Naive B cell (primary cell): ENCODE measurements at places on chromosomes 12 and 14.

GRCh38 chr14:100698666-100699448 lies 27.8 kb upstream of the DLK1 start:
- DNase-seq, result no peak

GRCh38 chr14:54776361-54777001 lies 126.1 kb downstream of the GCH1 start:
- DNase-seq, result peak; percentile 76

- no peak for DNase-seq
Measured at GRCh38 chr12:104626069-104626837, 169.5 kb downstream of the CHST11 start.

- DNase-seq, result no peak
Measured at GRCh38 chr14:56173365-56173922, 55.2 kb downstream of the PELI2 start.

DNA sequence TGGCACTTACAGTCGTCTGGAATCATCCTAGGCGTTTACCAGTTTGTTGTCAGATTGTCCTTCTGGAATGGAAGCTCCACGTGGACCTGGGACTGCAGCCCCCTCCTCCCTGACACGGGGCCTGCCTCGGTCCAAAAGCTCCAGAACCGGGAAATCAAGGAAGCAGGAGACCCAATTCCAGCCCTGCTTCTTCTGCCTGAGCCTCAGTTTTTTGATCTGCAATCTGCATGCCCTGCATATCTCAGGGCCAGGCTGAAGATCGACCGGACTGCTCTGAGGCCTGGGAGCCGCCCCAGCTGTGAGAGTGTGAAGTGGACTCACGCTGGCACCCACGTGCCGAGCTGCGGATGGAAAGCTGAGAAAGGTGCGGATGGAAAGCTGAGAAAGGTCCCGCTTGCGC lies 98.6 kb downstream of the SETD3 start:
- no peak for DNase-seq

DNA sequence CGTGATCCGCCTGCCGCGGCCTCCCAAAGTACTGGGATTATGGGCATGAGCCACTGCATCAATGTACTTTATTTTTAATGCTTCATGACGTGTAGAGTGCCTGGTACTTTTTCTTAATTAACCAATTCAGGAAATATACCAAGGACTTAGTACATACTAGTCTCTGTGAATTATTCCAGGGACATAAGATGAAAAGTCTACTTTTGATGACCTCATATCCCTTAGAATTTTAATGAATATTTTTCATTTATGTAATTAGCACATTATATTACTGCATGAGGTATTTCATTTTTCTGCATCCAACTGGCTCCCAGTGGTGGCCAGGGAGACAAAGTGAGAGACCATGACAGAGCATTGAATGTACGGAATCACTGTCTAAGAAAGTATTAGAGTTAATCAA lies 577.7 kb upstream of the NOVA1 start:
- no peak for DNase-seq

- DNase-seq, result no peak
Measured at GRCh38 chr14:65301862-65302539, 110.5 kb upstream of the FUT8 start.

GRCh38 chr12:132018193-132018916 lies 68.6 kb downstream of the EP400 start:
- no peak for DNase-seq

GRCh38 chr14:82094829-82095345 lies 561.2 kb upstream of the SEL1L start:
- no peak for DNase-seq

GRCh38 chr12:64603183-64603841 lies 7.0 kb upstream of the RASSF3 start:
- no peak for DNase-seq

- DNase-seq, result peak; percentile 89
Measured at GRCh38 chr12:25052196-25052913, 103.5 kb upstream of the BCAT1 start.

GRCh38 chr14:34863844-34864243 lies 11.3 kb downstream of the BAZ1A start:
- DNase-seq, result no peak
